ENCODE measurements at places on chromosomes 16 and 17.

- no peak for DNase-seq
Measured at GRCh38 chr16:55284718-55285099, 39.3 kb upstream of the IRX6 start.

- DNase-seq = no peak
Measured at GRCh38 chr17:82843904-82844680, 4.3 kb upstream of the ZNF750 start.

GRCh38 chr17:28279411-28279810 is 39.6 kb upstream of the TMEM97 start:
- DNase-seq = no peak

DNA sequence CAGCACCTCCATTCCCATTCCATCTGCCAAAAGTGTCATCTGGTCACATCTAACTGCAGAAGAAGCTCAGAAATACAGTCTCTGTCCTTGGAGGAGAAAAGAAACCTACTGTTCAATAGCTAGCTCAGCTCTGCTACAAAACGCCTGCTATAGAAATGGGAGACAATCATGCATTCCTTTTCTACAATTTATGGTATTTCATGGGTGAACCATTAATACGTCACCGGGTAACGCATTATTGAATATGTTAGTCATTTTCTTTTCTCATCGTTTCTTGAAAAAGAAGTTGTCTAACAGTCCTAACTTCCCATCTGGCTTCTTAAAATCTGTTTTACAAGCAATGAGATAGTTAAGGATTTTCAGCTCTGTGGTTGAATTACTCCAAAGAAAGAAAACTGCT is 496.7 kb upstream of the RBFOX1 start:
- DNase-seq = no peak

DNA sequence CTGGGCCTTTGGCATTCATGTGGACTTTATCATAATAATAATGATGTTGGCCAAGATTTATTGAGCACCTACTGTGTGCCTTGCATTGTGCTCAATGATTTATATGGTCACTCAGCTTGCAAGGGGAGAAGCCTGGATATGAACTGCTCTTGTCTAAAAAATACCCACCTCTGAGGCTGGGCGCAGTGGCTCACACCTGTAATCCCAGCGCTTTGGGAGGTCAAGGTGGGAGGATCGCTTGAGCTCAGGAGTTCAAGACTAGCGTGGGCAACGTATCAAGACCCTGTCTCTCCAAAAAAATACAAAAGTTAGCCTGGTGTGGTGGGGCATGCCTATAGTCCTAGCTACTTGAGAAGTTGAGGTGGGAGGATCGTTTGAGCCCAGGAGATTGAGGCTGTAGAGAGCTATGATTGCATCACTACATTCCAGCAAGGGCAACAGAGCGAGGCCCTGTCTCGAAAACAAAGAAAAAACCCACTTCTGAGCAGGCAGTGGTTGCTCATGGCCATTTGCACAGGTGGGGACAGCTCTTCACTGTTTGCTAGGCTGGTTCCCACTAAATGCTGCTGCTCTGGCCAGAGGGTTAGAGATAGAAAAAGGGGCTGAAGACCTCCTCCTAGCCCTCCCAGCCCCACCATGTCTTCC is 4.3 kb upstream of the ADGRG1 start:
- no peak for DNase-seq

- no peak for DNase-seq
Measured at GRCh38 chr17:73564843-73565242, 79.4 kb downstream of the SDK2 start.

DNA sequence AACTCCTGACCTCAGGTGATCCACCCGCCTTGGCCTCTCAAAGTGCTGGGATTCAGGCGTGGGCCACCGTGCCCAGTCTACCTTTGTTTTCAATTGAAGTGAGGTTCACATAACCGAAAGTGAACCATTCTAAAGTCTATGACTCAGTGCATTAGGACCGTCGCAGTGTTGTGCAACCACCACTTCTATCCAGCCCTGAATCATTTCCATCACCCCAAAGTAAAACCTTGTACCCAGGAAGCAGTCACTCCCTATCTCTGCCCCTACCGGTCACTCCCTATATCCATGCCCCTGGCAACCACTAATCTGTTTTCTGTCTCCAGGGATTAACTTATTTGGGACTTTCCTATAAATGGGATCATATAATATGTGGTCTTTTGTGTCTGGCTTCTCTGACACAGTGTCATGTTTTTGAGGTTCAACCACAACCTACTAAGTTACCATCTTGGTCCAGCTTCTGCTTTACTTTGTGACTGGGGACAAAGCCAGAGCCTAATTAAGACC is 28.3 kb upstream of the CDC42EP4 start:
- no peak for DNase-seq

GRCh38 chr17:81130385-81131361 is 34.6 kb upstream of the PVALEF start:
- DNase-seq = no peak

- no peak for DNase-seq
Measured at GRCh38 chr17:2798678-2799077, 2.4 kb downstream of the RAP1GAP2 start.

DNA sequence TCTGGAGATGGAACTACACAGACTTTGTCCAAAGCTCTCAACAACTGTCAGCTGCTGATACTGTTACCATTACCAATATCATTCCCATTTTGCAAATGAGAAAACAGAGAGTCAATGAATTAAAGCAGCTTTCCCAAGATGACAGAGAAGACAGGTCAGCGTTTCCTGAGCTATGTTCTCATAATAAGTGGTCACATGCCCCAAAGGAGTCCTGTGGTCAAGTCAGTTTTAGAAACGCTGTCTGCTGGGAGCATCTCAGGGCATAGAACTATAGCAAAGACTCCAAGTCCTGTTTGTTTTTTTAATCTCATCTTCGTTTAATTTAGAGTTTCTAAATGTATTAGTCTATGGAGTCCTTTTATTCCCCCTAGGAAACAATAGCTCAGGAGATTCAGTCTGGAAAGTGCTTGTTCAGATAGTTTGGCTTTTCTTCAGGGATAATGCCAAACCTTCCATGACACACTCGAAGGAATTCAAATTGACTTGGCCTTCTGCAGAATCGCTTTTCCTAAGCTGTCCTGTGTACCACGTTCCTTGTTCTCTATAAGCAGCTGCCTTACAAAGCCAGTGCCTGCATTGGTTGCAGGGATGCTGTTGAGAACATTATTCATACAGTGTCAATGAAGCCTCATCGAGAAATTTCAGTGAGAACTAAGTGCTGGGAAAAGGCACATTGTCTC is 12.1 kb downstream of the CCDC42 start:
- DNase-seq = no peak

DNA sequence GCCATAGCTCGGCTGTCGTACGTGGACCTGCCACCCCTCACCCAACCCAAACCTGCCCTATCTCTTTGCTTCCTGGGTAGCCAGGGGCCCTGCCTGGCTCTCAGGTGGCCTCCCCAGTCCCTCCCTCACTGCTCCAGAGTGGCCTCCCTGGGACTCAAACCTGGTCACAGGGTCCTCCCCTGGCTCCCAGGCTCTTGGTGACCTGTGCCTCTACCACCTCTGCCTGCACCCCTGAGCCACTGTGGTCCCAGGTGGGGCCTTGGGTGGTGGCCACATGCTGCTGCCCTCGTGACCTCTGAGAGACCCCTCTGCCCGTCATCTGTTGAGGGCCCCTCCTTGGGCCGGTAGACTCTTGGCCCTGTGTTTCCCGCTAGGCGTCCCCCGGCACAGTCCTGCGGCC is 64.6 kb upstream of the PVALEF start:
- DNase-seq = no peak

DNA sequence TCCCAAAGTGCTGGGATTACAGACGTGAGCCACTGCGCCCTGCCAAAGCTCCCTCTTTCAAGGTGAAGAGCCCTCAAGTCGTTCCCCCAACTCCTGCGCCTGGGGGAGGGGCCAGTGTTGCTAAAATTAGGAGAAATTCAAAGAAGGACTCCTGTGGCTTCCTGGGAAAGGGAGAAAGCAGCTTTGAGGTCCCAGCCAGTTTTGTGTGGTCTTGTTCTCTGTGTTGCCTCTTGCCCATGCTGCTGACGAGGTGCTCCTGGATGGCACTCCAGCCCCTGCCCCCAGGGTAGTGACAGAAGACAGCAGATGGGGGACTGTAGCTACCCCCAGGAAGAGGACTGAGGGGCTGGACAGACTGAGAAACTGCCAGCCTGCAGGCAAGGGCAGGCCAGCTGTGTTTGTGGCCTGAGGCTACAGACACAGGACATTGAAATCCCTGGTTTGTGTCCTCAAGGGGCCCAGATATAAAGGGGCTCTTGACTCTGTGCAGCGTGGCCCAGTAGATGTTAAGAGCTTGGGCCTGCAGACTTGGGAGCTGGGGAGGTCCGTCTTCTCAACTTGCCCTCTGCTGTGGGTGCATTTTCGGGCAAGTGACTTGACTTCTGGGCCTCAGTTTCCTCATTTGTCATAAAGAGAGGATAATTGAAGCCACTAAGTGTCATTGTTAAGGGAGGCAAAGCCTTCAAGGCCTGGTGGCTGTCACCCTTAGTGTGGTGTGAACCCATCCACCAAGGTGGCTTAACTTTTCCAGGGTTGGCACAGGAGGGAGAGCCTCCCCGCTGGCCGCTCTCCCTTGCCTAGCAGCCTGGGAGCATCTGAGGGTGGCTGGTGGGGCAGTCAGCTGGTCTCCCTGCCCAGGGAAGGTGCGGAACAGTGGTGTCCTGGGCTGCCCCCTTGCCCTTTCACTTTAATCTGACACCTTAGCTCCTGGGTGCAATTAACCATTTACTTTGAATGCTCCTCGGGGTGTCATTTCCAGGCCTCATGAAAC is 4.1 kb downstream of the UBALD2 start:
- no peak for DNase-seq

DNA sequence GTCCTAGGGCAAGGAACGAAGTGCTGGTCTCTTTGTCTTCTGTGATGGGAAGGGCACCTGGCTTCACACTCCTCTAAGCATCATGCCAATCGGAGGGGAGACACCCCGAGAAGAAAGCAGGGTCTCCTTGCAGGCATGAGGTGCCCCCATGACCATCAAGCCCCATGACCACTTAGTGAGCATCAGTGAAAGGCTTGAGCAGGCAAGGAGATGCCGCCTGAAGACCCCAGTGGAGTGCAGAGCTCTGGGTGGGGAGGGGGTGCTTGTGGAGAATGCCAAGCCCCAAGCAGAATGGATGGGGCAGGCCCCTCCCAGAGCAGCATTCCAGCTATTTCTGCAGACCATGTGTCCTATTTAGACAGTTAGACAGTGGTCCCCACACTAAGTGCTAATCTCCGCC is 232.7 kb upstream of the TNRC6C start:
- DNase-seq = no peak

DNA sequence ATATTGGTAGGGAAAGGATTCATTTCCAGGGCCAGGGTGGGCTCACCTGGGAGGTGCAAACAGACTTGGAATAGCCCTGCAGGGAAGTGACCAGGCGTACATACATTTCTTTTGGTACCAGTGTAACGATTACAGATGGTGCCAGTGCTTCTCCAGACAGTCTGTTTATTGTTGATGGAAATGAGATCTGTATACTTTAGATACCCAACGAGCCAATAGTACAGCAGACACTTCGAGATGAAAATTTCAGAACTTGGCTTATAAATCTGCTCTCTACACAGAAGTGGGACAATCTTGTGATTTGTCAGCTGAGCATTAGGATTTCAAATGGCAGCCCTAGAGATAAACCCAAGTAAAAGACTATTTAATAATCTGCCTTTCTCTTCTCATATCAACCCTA is 57.9 kb downstream of the HS3ST2 start:
- DNase-seq = no peak

DNA sequence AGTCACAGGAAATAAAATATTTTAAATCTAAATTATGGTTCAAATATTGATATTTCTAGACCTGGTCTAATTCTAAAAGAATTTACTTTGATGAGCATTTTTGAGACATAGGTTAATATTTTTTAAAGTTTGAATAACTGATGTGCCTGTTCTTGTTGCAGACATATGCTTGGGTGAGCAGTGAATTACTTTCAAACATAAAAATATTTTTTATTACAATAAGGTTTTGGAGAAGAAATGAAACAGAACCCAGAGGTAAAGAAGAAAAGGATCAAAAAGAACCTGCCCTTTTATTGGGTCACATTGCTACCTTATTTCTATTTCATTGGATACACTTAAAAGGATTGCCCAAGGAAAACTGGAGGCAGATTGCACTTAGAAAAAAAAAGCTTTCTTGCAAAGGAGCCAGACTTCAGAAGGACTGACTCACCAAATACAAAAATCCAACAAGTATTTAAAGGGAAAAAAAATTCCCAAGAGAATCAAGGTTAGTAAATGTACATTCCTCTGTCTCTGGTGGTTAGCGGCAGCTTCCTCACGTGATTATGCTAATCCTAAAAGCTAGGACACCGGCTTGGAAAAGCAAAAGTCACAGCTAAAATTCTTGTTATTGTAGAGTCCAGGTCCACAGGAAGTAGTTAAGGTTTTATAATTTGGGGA is 18.5 kb downstream of the ENPP7 start:
- DNase-seq = no peak

DNA sequence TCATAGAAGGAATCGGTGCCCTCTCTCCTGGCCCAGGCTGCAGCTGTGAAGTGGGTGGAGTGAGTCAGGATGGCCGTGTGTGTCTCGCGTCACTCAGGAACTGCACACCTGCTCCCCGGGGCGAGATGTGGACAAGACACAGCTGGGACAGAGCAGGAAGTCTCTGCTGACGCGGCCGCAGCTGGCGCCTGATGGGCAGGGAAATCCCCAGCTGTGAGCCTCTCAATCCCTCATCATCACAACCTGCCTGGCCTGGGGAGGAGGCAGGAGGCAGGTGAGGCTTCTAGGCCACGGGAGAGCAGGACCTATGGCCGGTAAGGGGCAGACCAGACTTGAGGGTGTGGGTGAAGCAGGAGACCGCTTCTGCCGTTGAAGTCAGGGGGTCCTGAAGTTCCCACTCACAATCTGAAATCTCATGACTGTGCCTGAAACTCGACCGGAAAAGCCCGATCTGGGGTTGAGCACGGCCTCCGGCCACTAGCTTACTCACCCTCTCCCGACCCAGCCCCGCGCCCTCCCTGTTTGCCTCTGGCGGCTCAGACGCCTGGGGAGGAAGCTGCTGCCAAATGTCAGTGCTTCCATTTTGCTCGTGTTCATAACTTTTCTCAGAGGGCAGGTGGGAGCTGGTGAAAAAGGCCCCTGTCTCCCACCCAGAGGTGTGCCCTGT is 1.1 kb upstream of the TRPV3 start:
- no peak for DNase-seq

- no peak for DNase-seq
Measured at GRCh38 chr17:17344507-17345293, 41.5 kb downstream of the NT5M start.

- no peak for DNase-seq
Measured at GRCh38 chr17:21058098-21058893, 15.5 kb upstream of the USP22 start.

DNA sequence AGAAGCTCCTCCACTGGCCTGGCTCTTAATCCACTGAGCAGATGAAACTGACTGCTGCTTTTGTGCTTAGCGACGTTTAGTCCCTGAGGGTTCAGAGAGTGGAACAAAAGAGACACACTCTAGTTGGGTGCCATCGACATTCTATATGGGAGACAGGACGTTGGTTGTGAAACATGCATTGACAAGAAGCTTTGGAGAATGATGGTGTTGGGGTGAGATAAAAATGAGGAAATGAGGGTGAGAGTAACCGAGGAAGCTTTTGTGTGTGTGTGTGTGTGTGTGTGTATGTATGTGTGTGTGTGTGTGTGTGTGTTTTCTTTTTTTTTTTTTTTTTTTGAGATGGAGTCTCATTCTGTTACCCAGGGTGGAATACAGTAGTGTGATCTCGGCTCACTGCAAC is 89.5 kb downstream of the ABCC1 start:
- no peak for DNase-seq

All from stimulated activated CD8-positive, alpha-beta memory T cell treated with anti-CD3 and anti-CD28 coated beads, Interleukin-4, amount 100 ng/mL, for 1 hour (primary cell).